COR-L47 (cell line): ENCODE measurements at places on chromosomes 2 and 18.

DNA sequence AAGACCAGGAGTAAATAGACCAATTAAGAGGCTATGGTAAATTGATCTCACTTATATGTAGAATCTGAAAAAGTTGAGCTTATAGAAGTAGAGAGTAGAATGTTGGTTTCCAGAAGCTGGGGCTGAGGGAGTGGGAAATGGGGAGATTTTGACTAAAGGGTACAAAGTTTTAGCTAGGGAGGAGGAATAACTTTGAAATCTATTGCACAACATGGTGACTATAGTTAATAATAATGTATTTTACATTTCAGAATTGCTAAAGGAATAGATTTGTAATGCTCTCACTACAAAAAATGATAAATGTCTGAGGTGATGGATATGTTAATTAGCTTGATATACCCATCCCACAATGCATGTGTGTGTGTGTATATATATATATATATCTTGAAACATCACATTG, 82.1 kb downstream of the UBR3 start:
- DNase-seq: no peak

DNA sequence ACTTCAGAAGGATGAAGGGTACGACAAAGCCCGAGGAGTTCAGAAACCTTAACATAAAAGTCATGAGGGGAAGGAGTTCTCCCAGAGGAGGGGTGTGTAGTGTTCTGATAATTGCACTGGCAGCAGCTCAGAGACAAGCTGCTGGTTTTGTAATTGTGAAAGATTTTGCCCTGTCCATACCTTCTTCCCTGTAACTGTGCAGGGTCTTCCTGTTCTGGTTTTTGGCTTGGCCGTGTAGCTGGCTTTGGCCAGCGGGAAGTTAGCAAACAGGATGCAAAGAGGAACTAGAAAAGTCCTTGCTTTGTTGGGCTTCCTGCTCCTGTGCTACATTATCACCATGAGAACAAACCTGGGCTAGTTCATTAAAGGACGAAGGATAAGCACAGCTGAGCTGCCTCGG, 160.8 kb downstream of the LPIN1 start:
- no peak for DNase-seq

- DNase-seq: no peak
Observed at GRCh38 chr2:74725287-74725686, 71.2 kb downstream of the SEMA4F start.

DNA sequence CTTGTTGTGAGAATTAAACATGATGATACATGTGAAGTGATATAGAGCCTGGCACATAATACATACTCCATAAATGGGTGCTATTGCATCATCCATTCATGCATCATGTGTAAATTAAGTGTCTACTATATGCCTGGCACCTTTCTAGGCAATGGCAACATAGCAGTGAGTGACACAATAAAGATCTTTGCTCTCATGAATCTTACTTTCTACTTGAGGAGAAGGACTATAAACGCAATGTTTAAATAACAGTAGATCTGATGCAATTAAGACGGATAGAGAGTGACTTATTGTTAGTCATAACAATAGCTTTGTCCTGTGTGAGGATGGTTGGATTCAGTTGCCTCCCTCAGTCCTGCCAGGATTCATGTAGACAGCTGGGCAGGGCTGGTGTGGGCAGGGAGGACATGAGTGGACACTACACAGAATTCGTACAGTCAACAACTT, 88.4 kb upstream of the NPAS2 start:
- no peak for DNase-seq

DNA sequence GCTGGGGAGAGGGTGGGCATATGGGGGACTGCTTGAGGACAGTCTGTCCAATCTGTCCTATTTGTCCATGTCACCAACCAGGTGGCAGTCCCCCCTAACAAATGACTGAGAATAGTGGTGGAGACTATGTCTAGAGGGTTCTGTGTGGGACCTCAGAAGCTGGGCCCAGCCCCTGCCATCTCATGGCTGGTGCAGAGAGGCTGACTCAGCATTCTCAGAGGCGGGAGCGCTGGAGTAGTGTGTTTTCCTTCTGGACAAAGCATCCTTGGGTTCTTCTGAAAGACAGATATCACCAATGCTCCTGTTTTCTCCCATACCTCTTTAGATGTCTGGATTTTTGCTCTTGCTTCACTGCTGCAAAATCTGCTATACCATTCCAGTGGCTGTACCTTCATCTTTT, 44.1 kb upstream of the SP140L start:
- DNase-seq: no peak

GRCh38 chr2:171287036-171287571, 126.4 kb upstream of the TLK1 start:
- DNase-seq: no peak

DNA sequence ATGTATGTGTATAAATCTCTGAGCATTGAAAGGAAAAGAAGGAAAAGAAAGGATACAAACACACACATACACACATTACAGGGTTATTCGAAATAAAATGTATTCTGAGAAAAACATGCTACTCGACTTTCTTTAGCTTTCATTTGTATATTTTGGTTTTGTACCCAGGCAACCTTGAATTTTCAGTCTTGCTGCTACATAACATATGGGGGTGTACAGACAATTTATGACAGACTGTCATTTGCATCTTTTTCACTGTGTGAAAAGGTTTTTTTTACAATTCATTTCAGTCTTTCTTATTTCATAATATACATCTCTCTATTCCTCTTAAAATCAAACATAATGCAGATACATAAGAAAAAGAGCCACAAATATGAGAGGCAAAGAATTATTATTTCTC, 1238.4 kb upstream of the NXPH2 start:
- DNase-seq: no peak

GRCh38 chr2:201223089-201224073, 37.0 kb upstream of the CASP8 start:
- DNase-seq: no peak

- DNase-seq: no peak
Observed at GRCh38 chr2:201105759-201106158, 10.2 kb upstream of the CFLAR start.

GRCh38 chr2:203681978-203682377, 24.5 kb upstream of the CD28 start:
- DNase-seq: no peak

GRCh38 chr2:203201426-203201825, 37.4 kb upstream of the CYP20A1 start:
- no peak for DNase-seq

DNA sequence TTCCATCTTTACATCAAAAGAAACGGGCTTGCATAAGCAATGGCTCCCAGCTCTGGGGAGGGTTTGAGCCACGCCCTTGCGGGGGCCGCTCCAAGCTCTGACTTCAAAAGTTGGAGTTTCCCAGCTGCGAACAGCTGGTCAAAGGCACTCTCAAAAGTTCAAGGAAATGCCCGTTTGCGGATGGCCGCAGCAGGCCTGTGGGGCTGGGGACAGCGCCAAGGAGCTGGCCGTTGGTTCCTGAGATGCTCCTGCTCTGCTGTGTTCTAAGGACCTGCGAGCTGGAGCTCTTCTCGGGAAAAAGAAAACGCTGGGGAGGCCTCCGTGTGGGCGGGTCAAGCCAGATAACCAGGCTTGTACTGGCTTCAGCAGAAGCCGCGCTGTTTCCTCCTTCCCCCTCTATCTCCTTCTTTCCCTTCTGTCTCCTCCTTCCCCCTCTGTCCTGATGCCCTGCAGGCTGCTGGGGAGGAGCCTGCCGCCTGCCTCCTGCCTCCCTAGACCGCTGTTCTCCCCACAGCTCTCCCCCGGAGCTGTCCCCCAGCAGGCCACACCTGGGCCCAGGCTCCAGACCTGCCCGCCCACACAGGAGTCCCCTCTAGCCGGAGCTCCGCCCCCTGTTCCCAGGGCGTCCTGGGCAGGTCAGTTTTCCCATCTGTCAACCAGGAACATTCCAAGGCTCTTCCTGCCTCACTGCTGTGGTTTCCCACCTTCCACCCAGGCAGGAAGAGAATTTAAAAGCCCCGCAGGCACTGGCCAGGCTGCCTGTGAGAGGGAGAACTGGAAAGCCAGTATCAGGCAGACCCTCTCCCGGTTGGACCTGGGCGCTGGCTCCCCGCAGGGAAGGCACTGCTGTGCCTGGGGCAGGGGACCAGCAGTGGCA, 14.1 kb downstream of the KLF11 start:
- DNase-seq: no peak

GRCh38 chr2:135349941-135350340, 181.1 kb downstream of the ZRANB3 start:
- no peak for DNase-seq

GRCh38 chr18:74722237-74722636, 124.6 kb downstream of the ZNF407 start:
- no peak for DNase-seq

- no peak for DNase-seq
Observed at GRCh38 chr18:10499230-10499629, 26.6 kb upstream of the NAPG start.

- DNase-seq: no peak
Observed at GRCh38 chr18:76565238-76566173, 70.5 kb upstream of the ZNF516 start.

DNA sequence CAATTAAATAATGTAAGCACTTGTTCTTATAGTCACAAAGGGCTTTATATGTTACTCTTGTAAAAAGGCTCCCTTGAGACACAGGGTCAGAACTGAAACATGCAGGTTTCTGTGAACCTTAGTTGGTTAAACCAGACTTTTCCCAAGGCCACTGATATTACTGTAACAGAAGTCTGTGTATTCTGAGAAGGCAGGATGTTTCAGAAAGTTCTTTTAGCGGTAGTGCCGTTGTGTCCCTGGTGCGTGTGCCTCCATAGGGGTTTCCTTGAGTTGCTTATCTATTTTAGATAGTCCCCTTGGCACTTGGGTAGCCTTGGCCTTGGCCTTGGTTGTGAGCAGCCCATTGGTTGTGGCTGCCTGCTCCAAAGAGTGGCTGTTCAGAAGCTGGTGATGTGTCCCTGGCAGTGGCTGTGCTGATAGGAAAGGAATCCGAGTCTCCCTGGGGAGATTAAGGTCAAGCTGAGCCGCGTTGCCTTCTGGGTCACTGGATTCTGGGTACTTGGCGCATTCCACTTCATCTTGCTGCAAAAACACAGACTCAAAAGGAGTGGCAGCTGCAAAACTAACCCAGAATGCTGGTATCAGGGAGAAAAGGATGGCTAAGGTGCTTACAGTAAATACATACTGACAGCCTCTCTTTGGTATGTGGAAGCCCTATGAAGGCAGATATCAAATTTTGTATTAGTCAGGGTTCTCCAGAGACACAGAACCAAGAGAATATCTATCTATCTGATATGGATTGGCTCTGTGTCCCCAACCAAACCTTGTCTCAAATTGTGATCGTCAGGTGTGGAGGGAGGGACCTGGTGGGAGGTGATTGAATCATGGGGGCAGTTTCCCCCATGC, 69.7 kb downstream of the FHOD3 start:
- no peak for DNase-seq

DNA sequence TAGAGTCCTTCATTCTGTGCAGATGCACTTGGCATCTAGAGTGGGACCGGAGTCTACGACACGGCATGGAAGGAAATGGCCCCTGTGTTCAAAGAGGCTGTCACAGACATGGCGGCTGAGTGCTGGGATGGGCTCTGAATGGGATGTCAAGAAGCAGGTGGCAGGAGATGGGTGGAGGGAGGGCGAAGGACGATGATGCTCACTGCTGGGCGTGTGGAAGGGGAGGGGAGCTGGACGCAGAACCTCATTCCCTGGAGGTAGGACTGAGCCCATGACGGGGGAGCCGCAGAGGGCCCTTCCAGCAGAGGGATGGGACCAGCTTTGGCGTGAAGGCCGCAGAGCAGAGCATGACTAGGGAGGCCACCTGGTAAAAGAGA, 18.8 kb upstream of the ALPI start:
- DNase-seq: no peak

GRCh38 chr2:229408356-229408755, 137.3 kb upstream of the PID1 start:
- no peak for DNase-seq

- no peak for DNase-seq
Observed at GRCh38 chr2:223044092-223044836, 7.7 kb upstream of the KCNE4 start.

DNA sequence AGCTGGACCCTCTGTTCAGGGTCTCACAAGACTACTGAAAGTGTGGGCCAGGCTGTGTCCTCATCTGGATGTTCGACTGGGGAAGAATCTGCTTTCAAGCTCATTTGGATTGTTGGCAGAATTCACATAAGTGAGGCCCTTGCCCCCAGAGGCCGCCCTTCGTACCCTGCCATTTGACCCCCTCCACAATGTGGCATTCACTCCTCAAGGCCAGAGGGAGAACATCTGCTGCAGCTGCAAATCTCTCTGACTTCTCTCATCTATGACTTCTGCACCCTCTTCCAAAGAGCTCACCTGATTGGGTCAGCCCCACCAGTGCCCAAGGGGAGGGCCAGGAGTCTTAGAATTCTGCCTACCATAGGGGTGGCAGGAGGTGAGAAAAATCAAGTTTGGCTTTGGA, 3.9 kb upstream of the CNDP2 start:
- DNase-seq: no peak

- no peak for DNase-seq
Observed at GRCh38 chr2:184551626-184552025, 46.7 kb upstream of the ZNF804A start.

- DNase-seq: no peak
Observed at GRCh38 chr2:153404792-153405191, 73.8 kb downstream of the RPRM start.

DNA sequence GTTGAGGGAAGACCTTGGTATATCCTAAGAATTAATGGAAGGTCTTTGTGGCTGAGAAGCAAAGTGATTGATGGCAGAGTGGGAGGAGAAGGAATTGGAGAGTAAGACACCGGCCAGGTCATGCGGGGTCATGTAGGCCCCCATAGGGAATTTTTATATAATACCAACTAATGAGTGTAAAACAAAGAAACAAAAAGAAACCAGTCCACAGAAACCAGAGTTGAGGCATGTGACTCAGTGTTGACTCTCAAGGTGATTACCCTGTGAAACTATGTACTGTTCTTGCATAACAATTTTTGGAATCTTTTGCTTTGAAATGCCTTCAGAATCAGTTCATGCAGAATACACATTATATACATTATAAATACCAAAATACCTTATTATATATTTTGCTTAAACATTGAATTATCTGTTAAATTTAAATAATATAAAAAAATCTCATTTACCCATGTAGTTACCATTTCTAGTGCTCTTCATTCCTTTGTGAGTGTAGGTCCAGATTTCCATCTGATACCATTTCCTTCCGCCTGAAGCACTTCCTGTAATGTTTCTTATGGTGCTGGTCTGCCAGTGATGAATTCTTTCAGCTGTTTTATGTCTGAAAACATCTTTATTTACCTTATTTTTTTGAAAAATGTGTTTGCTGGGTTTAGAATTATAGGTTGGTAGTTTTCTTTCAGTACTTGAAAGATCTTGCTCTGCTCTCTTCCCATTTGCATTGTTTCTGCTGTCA, 8.6 kb downstream of the CLIP4 start:
- DNase-seq: no peak

- DNase-seq: no peak
Observed at GRCh38 chr18:70154591-70155194, 50.8 kb downstream of the RTTN start.

DNA sequence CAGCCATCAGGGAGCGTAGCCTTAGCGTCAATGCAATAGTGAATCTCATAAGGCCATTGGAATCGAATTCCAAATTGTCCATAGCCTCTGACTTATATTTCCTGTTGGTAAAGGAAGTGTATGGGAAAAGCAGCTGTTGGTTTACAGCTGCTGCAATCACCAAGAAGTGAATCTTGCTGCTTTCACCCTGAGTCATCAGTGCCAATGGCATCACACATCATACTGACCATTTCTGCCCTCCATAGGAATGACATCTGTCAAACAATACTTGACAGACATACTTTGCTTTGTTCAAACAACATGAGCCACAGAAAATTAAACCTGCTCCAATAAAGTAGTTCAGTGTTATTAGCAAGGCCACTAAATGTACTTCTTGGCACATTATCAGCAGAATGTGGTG, 111.2 kb upstream of the KLHL29 start:
- no peak for DNase-seq
